ENCODE measurements at places on chromosomes 6 and 20.

DNA sequence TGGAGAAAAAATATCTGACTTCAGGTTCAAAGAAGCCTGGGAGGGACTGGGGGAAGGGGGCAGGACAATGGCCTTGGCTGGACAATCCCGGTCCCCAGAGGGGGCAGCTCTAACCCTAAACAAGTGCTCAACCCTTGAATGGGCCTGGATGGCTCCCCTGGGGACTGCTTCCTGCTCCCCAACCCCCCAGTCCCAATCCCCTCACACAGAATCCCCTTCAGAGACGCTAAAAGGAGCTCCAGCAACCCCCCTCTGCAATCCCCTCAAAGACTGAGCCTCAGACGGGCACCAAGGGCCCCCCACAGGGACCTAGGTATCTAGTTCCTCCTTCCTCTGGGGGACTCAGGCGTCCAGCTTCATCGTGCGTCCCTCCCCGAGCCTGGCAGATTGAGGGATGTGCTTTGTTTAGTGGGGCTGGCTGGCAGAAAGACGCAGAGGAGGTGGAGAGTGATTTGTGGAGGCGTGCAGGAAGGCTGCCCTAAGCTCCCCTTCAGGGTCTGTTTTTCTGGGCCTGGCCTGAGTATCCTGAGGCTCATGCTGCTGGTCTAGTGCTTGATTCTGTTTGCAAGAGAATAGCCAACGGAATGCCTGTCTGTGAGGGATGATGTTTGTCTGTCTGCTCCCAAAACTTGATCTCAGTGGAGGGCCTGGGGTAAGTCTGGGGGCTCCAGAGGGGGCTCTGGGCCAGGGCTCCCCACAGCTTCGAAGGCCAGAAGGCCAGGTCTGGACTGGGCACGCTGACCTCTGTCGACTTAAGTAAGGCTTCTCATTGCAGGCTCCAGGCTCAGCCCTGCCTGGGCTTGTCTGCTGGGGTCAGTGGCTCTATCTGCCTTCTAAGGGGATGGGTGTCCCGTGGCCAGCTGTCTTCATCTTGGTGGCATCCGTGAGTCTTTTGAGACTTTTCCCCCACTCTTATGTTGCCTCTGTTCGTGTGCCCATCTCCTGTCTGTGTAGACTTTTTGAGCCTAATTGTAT is 1.7 kb upstream of the POU5F1 start:
- no peak for DNase-seq

DNA sequence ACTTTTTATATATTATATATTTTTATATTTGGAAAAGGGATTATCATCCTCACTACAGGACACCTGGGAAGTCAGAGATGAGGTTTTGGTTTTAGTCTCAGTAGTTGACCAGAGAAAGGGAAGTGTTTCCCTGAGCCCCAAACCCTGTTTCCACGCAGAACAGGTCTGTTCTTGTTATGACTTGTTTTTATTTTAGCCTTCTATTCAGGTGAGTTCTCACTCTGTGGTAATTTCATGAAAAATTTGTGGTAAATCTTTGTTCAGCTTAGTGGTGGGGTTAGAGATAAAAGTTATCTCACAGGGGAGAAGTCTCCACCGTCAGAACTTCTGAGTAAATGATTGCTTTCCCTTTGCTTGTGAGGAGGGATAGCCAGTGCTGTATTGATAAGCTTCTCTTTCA is 224.9 kb downstream of the FARS2 start:
- no peak for DNase-seq

DNA sequence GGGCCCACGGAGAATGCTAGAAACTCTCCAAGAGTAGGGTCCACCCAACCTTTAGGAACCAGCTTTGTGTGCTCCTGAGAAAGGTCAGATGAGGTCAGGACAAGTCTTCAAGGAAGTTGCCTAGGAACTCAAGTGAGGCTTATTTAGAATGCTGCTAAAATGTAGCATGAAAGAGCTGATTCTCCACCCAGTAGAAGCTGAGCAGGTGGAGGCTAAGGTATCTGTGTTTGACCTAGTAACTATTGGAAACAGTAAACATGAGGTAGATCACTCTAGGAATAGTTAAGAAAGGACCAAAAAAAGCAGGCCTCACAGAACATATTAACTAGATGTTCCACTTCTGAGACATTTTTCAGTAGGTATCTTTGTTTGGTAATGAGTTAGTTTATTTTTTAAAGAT is 13.9 kb downstream of the CEP43 start:
- no peak for DNase-seq

DNA sequence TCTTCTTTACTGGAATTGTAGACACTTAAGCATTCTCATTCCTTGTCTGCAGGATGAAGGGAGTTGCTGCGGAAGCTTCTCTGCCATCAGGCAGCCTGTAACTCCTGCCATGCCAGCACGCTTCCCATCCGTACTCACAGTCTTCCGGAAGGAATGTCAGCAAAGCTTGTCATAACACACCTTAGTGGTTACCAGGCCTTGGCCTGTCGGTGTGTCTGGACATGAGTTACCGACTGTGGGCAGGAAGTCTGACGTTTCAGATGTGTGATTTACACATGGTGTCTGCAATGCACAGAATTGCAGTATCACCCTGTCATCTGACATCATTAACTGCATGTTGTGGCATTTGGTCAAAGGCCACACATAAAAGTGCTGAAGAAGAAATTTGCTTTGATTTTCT is 102.2 kb downstream of the SLC24A3 start:
- no peak for DNase-seq

GRCh38 chr20:59403962-59404314 is 103.5 kb downstream of the EDN3 start:
- no peak for DNase-seq

DNA sequence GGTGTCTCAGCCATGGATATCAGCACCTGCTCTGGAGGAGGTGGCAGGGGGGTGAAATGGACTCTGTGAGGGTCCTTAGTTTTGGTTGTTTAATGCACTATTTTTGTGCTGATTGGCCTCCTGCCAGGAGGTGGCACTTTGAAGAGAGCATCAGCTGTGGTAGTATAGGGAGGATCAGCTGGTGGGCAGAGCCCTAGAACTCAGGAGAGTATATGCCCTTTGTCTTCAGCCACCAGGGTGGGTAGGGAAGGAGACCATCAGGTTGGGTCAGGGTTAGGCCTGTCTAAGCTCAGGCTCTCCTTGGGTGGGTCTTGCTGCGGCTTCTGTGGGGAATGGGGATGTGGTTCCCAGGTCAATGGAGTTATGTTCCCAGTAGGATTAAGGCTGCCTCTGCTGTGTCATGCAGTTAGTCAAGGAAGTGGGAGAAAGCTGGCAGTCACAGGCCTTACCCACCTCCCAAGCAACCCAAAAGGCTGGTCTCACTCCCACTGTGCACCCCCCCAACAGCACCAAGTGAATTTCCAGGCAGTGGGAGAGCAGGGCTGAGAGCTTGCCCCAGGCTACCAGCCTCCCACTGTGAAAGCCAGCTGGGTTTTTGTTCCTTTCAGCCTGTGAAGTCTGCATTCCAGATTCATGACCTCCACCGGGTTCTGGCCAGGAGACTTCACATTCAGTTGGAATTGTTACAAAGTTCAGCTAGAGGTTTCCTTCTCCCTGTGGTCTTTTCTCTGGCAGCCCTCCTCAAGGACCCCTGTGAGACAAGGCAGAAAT is 5.7 kb upstream of the OSTM1 start:
- DNase-seq = no peak

DNA sequence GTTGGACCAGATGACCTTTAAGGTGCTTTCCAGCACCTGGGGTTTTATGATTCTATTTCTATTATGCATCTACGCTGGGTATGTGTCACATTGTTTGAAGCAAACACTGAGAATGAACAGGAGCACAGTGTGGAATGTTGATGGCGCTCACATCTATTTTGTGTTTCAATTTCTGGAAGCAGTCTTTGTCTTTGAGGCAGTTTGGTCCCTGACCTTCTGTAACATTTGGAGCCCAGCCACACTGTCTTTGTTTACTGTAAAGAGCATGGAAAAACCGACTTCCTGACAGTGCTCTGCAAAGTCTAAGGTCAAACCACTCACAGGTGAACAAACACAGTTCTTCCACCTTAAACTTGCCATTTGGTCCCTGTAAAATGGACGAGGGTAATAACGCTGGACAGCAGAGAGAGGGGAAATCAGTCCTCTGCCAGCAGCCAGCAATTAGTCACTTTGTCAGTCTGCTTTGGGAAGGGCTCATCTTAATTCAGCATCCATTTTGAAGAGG is 155.5 kb downstream of the PRL start:
- no peak for DNase-seq

DNA sequence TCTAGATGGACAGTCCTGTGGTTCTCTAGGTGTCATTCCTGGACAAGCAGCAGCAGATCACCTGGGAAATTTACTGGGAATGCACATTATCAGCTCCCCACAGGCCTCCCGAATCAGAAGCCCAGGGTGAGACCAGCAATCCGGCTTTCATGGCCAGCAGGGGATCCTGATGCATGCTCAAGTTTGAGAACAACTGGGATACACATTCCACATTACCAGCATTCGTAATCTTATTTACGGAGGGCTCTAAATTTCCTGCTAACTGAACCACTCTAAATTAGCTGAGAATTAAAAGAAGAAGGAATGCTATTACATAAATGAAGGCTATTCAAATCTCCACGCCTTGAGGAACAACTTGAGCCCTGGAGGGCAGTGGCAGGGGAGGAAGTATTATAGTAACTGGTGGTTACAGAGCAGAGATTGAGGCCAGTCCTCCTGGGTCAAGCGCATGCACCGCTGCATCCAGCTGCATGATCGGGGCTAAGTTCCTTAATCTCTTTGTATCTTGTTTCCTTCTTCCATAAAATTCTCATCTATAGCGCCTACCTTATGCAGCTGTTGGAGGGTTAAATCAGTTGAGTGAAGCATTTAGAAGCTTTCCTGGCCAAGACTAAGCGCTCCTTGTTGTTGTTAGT is 403.7 kb downstream of the CDH26 start:
- DNase-seq = no peak

DNA sequence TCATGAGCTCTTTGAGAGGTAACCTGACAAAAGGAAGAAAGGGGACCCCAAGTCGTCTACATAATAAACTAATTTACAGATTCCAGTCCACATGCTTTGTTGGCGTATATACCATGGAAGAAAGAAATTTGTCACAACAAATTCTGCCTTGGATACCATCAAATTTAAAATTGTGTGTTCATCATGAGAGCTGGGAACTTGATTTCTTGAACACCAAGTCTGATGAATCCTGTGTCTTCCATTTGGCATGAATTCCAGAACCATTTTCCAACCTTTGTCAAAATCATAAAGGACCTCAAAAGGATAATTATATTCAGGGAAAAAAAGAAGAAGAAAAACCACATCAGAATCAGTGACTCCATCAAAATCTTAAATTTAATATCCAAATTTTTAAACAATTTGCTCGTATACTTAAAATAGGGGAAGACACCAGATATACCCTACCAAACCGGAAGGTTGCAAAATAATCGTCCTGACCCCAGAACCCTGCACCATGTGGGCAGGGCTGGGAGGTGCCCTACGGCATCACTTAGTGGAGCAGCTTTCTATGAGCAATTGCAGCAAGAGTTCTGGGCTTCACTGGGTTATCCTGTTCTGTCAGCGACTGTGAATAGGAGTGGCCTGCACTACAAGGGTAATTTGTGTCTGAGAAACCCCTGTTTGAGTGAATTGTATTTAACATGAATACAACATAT is 74.1 kb upstream of the INSM1 start:
- no peak for DNase-seq

DNA sequence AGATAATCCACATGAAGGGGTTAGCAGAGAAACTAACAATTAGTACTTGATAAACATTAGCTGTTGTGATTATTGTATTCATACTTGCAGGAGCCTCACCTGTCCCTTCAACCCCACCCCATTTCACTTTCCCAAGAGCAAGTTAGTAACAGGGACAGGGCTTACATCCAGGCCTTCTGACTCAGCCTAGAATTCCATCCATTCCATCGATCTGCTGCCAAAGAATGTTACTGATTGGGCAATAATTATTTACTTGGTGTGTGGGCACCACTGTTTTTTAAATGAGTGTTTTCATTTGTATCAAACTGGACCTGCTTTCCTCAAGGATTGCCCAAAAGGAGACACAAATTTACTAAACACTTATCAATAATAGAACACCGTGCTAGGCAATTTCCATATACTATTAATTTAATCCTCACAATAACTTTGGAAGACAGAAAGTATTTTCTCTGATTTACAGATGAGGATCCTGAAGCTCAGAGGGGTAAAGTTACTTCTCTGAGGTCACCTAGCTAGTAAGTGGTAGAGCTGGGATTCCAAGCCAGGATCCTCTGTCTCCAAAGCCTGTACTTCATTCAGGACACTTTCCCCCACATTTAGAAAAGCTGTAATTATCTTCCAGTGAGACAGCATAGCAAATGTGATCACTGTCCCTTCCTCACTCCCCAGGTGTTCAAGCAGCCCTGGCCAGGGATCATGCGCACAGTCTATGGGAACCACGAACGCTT is 32.8 kb downstream of the GSS start:
- no peak for DNase-seq

- no peak for DNase-seq
Observed at GRCh38 chr6:143279385-143279784, 171.1 kb downstream of the ADAT2 start.

GRCh38 chr20:57088436-57088835 is 178.0 kb downstream of the BMP7 start:
- no peak for DNase-seq

- DNase-seq = no peak
Observed at GRCh38 chr20:12110711-12111110, 193.0 kb downstream of the BTBD3 start.

DNA sequence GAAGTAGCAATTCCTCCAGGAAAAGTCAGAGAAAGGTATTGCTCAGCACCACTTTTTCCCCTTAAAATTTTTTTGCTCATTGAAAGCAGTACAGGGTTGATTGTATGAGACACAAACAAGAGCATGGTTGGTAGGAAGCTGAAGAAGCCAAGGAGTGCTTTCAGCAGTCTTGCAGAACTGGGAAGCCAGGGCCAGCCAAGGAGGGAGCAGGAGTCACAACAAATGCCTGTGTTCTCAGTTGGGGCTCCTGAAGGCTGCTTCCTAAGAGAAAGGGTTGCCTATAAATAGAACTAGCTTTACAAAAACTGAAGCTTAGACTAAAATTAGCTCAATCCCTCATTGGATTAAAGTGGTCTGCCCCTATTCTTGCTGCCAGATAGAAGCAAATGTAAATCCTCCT is 3.3 kb upstream of the THEMIS start:
- no peak for DNase-seq

- no peak for DNase-seq
Observed at GRCh38 chr20:47278907-47279348, 77.6 kb downstream of the ZMYND8 start.

GRCh38 chr6:149809798-149810197 is 54.4 kb downstream of the LRP11 start:
- no peak for DNase-seq

DNA sequence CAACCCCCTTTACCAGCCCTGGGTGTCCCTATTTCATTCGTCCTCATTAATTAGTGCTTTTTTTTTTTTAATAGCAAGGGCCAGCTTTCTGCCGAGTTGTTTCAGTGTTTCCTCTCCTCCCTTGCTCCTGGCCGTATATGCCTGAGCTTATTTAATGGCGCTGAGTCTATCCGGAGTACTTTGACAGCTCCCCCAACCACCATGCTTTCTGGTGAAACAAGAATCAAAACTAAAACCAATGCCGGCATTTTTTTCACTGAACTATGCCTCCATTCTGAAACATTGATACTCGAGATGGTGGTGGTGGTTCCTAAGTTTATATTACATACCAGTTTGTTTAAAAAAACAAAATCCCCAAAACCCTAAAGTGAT is 1.2 kb downstream of the DCBLD1 start:
- no peak for DNase-seq

GRCh38 chr6:25188232-25188631 is 90.9 kb upstream of the CARMIL1 start:
- no peak for DNase-seq

GRCh38 chr20:58140787-58141425 is 87.5 kb downstream of the ANKRD60 start:
- no peak for DNase-seq

Data from stimulated activated CD4-positive, alpha-beta T cell treated with anti-CD3 and anti-CD28 coated beads, Interleukin-1b, Interleukin-23, amount 100 ng/mL, for 48 hours (primary cell).